T-helper 1 cell treated with Interleukin-12 subunit alpha and Interleukin-12 subunit beta and Interleukin-4 antibody, amounts not matched to agents 30 ng/mL and 1 ng/mL, for 36 hours (primary cell): ENCODE measurements at places on chromosomes 3 and 15. TPM values are rescaled to one million over a fixed set of nuclear protein-coding genes. Genes with fewer than 3 reads are reported as not detected.

ZNF80 gene
- total RNA-seq = 0.32 and 0.39 TPM in 2 replicates

CCDC13 gene
- 0.20 and 0.54 TPM in 2 replicates for total RNA-seq

PROK2 gene
- not detected in 2 replicates for total RNA-seq

PPP1R14D gene
- not detected in 2 replicates for total RNA-seq

PCCB gene
- total RNA-seq = 21.4 and 26.1 TPM in 2 replicates

PODXL2 gene
- 3.8 and 3.9 TPM in 2 replicates for total RNA-seq

CRTC3 gene
- total RNA-seq = 105 and 115 TPM in 2 replicates

KBTBD13 gene
- total RNA-seq = not detected in 2 replicates

PLIN1 gene
- total RNA-seq = not detected in 2 replicates

STARD9 gene
- total RNA-seq = 9.9 and 11.3 TPM in 2 replicates

HSPBAP1 gene
- 7.3 and 7.5 TPM in 2 replicates for total RNA-seq

SERPINI2 gene
- total RNA-seq = not detected in 2 replicates

TPRA1 gene
- 32.9 and 35.0 TPM in 2 replicates for total RNA-seq

WNT5A gene
- total RNA-seq = not detected in 2 replicates

HRG gene
- total RNA-seq = not detected in 2 replicates

C2CD4A gene
- total RNA-seq = not detected in 2 replicates

GREM1 gene
- total RNA-seq = not detected in 2 replicates

MESP2 gene
- total RNA-seq = not detected in 2 replicates

RBM6 gene
- 112 and 114 TPM in 2 replicates for total RNA-seq

CHRNA7 gene
- 0.32 TPM in 1 of 2 replicates, not detected in the other for total RNA-seq

SPTBN5 gene
- total RNA-seq = 4.7 and 5.0 TPM in 2 replicates

SV2B gene
- 0.02 TPM in 1 of 2 replicates, not detected in the other for total RNA-seq

TEX55 gene
- not detected in 2 replicates for total RNA-seq

KAT2B gene
- total RNA-seq = 146 and 161 TPM in 2 replicates

BNC1 gene
- not detected in 2 replicates for total RNA-seq

PRTG gene
- total RNA-seq = not detected in 2 replicates

KIF15 gene
- 29.5 and 30.2 TPM in 2 replicates for total RNA-seq

IMP3 gene
- 87.5 and 90.1 TPM in 2 replicates for total RNA-seq

SLMAP gene
- total RNA-seq = 55.6 and 62.0 TPM in 2 replicates

PLAAT1 gene
- total RNA-seq = not detected in 2 replicates

FAH gene
- total RNA-seq = 56.4 and 58.2 TPM in 2 replicates

TMEM202 gene
- total RNA-seq = not detected in 2 replicates

P2RY12 gene
- not detected in 2 replicates for total RNA-seq

STAC gene
- not detected in 2 replicates for total RNA-seq

CKMT1B gene
- total RNA-seq = 0.20 and 0.32 TPM in 2 replicates

OCA2 gene
- total RNA-seq = not detected in 2 replicates

DYNC1LI1 gene
- total RNA-seq = 28.6 and 29.0 TPM in 2 replicates

SETD2 gene
- 48.1 and 49.3 TPM in 2 replicates for total RNA-seq

TNFAIP8L3 gene
- total RNA-seq = 0.17 and 0.22 TPM in 2 replicates

MELTF gene
- 4.3 and 5.2 TPM in 2 replicates for total RNA-seq

CDAN1 gene
- total RNA-seq = 20.4 and 22.4 TPM in 2 replicates

GP9 gene
- total RNA-seq = not detected in 2 replicates
